Large intestine (tissue), 12 donors: ENCODE measurements at places on chromosomes 16 and 17. TPM values are rescaled to one million over a fixed set of nuclear protein-coding genes. Genes with fewer than 3 reads are reported as not detected.

The SOX8 gene
- polyA plus RNA-seq = 3.7 TPM

The KRT25 gene
- polyA plus RNA-seq = 0.75 TPM

The SNAI3 gene
- polyA plus RNA-seq = 1.1 TPM

The ARHGAP44 gene
- polyA plus RNA-seq = 3.2 TPM

The OGFOD1 gene
- polyA plus RNA-seq = 37.6 TPM

- peak; percentile 20 for DNase-seq
Observed at GRCh38 chr17:51353296-51353695, 93.0 kb downstream of the UTP18 start.

DNA sequence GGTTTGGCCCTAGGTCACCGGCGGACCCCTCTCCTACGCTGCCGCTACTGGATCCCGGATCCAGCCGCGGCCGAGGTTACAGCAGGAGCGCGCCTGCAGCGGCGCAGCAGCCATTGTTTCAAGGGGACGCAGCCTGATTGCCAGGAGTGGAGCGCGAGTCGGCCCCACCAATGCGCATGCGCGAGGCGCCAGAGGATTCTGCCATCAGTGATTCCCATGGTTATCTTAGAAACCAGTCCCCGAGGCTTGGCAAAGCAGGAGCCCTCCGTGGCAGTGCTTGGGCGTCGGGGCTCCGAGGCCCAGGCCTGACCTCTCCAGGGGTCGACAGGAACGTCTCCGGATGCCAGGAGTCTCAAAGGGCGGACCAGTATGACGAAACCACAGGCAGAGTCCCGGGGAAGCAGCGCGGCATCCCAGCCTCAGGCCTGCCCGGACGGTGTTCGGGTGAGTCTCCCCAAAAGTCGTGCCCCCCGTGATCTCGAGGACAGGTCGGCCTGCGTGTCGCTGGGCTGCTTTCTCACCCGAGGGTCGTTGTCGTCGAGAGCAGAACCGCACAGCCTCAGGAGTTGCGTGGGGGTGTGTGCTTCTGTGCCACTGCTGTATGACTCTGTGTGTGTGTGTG is 608.5 kb downstream of the KCNJ18 start:
- DNase-seq = no peak

DNA sequence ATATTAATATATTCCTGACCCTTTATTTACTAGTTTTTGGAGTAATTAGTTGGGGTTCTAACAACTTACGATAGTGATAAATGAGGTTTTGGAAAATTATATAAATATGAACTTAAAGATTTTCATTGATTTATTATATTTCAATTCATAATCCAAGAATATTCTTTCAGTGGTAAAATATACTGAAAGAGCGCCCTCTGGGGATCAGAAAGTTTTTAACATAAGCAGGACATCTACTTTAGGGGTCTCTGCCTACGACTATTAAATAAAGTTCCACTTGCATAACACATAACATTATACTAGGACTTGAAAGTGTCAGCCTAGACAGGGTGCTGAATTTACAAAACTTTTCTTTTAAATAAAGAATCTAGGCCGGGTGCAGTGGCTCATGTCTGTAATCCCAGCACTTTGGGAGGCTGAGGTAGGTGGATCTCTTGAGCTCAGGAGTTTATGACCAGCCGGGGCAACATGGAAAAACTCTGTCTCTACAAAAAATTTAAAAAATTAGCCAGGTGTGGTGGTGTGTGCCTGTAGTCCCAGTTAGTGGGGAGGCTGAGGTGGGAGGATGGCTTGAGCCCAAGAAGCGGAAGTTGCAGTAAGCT is 15.6 kb downstream of the RFWD3 start:
- no peak for DNase-seq

- no peak for DNase-seq
Observed at GRCh38 chr16:65068151-65068740, 53.6 kb downstream of the CDH11 start.

GRCh38 chr17:34865716-34866115 is 95.5 kb downstream of the CCT6B start:
- DNase-seq = no peak

DNA sequence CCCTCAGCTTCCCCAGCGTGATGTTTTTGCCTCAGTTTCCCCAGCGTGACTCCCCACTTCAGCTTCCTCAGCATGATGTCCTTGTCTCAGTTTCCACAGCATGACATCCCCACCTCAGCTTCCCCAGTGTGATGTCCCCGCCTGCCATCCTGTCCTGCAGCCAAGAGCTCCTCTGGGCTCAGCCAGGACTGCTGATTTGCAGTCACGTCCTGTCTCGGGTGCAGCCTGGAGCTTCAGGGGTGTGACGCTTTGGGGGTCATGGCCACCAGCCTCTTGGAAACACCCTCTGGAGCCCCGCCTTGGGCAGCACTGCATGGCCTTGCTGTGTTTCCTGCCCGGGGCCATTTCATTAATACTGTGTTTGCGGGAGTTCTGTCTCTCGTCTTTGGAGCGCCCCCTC is 16.5 kb upstream of the NUDT16L1 start:
- DNase-seq = no peak

GRCh38 chr16:89918453-89919347 is at the start of gene MC1R:
TSS of gene MC1R (plus strand) at chr16:89918862. CDS start at chr16:89919259, 397 bp downstream.
- no peak for DNase-seq

- no peak for DNase-seq
Observed at GRCh38 chr16:11088074-11088730, 143.8 kb downstream of the CLEC16A start.

DNA sequence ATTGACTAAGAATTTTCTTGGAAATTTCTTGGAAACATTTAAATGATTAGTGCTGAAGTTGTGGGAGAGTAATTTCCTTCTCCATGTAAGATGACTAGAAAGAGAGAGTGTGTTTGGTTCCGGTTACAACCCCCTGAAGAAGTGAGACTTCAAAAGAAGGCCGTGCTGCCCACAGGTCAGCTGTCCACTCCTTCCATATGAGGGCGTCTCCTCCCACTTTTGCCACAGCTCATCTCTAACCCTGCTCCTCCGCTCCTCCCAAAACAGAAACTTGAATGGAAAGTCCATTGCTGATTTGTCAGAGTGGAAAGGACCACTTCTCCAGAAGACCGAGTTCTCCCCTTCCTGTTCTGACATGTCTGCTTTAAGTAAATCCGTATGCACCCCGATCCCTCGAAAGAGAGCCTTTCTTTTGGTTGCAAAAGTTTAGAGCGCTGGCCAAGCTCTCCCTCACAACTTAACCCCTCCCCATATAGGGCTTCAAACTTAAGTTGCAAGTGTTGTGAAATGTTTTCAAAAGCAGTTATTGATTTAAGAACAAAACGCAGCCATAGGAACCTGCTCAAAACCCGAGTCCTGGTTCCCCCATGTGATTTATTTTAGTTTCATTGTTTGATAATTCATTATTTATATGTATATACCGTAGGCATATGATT is 129.5 kb downstream of the SOCS1 start:
- no peak for DNase-seq

DNA sequence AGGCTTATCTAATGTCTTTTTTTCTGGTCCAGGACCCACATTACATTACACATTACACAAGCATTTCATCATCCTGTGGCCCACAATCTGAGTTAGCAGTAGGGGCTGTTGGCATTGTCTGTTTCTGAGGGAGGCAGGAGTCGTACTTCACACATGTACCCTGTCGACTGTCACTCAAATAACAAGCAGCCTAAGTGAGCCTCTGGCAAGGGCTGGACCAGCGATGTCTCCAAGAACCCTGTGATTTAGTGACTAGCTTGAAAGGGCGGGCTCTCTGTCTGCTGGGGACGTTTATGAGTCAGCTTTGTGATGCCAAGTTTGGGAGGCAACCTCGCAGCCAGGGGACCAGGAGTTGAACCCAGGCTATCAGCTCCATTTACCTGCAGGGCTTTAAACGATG is 251.4 kb downstream of the HS3ST3B1 start:
- no peak for DNase-seq

DNA sequence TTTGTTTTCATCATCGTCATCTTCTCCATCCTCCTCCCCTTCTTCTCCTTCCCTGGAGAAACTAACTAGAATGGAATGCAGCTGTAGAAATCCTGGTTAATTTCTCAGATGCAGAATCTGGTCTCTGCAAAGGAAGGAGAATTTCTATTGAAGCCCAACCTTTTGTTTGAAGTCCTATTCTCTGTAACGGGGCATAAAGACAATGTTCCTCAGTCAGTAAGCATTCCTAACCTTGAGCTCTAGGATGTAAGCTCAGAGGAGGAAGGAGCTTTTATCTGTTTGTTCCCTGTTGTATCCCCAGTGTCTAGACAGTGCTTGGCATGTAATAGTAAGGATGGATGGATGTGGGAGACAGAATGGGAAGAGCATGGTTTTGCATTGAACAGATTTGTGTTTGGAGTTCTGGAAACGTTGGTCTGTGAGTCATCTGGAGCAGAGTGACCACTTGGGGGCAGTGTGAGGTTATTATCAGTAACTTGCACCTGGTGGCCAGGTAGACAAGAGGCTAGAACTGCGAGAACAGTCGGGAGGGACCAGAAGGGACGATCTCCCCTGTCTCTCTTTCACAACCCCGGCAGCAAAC is 363.7 kb downstream of the SNX29 start:
- DNase-seq = peak; percentile 21

DNA sequence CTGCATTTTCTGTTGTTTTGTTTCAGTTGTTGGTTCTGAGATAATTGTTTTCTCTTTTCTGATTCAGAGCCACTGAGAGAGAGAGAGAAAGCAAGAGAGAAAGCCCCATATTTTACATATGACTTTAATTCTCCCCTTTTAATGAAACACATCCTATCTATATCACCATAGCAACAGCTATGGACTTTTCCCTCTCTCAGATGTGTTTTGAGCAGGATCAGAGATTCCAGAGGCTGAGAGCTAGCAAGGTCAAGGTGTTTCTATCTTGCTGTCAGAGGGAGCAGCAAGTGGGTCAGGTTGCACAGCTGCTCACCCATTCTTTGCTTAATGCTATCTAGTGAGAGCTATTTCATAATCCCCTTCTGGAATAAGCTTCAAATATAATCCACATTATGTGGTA is 415.9 kb downstream of the CA10 start:
- DNase-seq = no peak

GRCh38 chr17:66829386-66829864 is 5.5 kb upstream of the CACNG5 start:
- DNase-seq = peak; percentile 59

DNA sequence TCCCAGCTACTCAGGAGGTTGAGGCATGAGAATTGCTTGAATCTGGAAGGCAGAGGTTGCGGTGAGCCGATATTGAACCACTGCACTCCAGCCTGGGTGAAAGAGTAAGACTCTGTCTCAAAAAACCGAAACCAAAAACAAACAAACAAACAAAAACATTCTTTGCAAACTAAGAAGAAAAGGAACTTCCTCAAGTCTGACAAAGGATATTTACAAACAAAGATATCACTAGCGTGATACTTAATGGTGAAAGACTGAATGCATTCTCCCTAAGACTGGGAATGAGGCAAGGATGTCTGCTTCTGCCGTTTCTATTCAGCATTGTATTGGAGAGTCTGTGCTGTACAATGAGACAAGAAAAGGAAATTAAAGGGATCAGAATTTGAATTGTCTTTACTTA is 10.5 kb upstream of the MPO start:
- DNase-seq = no peak

GRCh38 chr17:34071886-34072420 is 183.1 kb upstream of the CCL2 start:
- DNase-seq = no peak

- no peak for DNase-seq
Observed at GRCh38 chr16:73150786-73151185, 102.9 kb upstream of the ZFHX3 start.

DNA sequence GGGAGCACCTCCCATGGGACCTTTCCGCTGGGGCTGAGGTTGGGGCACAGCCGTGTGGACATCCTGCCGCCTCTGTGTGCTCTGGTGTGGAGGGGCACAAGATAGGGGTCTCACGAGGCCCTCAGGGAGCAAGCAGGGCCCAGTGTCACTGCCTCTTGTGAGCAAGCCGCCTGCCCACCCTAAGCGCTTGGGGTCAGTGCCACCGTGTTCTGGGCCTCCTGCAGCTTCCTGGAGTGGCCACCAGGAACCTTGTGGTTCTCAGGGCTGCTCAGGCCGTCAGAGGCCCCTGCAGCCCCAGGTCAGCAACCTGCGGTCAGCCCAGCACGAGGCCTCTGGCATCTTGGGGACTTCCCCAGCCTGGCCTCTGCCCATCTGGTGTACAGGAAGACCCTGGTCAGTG is 13.6 kb upstream of the CAPN15 start:
- DNase-seq = no peak

GRCh38 chr16:72979974-72980373 is 68.0 kb downstream of the ZFHX3 start:
- DNase-seq = no peak

GRCh38 chr16:89621698-89622409 is 8.4 kb downstream of the DPEP1 start:
- peak; percentile 52 for DNase-seq
